ENCODE measurements at places on chromosomes 12 and 14.

- DNase-seq = no peak
These were observed 773 bp downstream of the GMPR2 start for GRCh38 chr14:24233538-24233866.

DNA sequence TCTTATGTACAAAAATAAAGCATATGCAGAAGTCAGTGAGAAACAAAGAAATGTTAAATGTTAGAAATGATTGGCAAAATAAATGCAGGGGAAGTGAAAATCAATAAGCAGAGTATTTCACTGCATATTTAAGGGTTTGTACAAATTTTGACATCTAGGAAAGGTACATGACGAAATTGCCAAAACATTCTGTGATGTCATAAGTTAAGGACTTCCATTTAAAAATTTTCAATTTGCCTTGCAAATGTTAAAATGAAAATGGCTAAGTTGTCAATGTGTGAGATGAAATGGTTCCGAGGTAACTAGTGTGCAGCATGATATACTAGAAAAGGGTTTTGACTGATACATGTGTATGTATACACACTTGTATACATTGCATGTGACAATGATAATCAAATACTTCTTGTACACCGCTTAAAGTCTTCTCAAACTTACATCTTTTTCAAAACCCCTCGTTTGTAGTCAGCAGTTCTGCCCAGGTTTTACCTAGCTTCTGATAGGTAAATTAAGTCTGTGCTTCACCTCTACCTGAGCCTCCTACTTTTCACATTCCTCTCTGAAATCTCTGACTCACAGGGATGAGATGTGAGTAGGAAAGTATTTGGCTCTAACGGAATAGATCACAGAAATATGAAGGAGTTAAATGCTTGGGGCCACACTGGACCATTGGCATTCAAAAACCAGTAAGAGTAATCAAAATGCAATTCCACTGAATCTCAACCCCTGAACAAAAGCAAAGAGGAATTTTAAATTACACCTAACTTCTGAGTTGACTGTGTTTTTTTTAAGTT lies 442.4 kb upstream of the FOXG1 start:
- no peak for DNase-seq

GRCh38 chr12:91274916-91275315 lies 92.3 kb upstream of the DCN start:
- DNase-seq = no peak

DNA sequence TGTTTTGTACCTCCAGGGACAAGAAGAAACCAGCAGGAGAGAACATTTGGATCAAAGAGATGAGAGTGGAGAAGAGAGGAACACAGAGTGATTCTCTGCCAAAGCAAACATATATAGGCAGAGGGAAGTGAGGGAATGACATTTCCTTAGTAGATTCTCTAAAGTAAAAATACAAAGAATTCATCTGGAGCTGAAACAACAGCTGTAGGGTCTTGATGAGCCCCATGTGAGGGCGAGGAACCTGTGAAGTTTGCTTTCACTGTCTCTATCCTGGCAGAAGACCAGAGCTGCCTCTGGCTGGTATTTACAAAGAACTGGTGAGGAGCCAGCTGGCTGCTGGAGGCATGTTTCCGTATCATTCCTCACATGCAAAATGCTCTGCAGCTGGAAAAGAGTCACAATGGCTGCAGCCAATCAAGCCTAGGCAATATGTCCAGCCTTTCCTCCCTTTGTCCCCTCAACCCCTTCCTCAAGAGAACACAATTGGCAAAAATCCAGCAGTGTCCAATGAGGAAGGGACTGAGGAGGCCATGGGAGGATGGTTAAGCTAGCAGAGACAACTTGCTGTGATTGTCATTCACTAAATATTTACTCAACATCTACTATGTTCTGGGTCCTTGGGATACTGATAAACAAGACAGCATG lies 122.5 kb downstream of the PHLDA1 start:
- no peak for DNase-seq

- DNase-seq = peak; percentile 83
These were observed 679 bp downstream of the ARF6 start for GRCh38 chr14:49893309-49894213.

DNA sequence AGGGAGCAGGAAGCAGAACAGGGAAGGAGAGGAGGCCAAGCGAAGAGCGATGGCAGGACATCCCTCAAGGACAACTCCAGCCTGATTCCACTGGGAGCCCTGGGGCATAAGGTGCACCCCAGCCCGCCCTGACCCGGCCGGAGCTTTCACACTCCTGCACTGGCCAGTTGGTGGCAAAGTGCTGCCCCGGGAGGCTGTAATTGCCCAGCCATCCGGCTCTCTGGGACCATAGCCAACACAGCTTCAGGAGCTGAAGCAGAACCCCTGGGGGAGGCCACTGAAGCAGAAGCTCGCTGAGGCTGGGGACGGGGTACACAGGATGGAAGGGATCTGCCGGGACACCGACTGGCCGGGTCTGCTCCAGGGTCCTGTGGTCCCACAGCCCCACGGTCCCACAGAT lies 41.9 kb upstream of the BEGAIN start:
- DNase-seq = no peak

DNA sequence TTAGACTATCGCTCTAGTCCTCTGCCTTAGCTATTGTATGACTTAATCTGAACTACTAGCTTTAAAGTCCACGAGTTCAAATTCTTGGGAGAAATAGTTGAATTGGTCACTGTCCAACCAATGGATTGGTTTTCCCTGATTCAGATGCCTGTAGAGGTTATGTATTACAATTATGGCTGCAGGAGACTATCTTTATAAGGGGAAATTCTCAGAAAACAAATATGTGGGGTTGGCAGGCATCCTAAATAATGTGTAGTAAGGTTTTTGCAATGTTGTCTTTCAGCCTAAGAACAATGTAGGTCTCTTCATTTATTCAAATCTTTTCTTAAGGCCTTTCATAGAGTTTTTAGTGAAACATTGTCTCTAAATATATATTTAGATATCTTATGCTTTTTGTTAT lies 26.9 kb downstream of the MYRFL start:
- no peak for DNase-seq

GRCh38 chr14:97802430-97803373 lies 1005.5 kb downstream of the VRK1 start:
- DNase-seq = no peak

DNA sequence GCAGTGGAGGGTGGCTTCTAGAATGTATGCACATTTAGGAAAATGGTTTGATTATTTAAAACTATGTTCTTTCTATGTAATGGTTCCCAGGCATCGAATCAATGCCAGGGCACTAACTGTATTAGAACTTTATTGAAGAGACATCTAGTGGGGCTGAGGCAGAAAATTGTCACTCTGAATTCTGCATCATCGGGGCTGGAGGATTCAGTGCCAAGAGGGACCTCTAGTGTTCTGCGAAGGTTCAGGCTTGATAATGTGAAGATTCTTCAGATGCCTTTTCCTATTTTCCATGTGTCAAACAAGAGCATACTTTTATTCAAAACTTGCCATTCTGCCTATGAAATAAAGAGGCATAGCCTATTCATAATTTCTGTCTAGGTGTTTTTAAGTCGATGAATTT lies 146.3 kb downstream of the CAND1 start:
- no peak for DNase-seq

Data from stimulated activated CD4-positive, alpha-beta T cell treated with anti-CD3 and anti-CD28 coated beads, Interleukin-2, amount 100 ng/mL, for 24 hours (primary cell).